ENCODE measurements at places on chromosomes 11 and 22. TPM values are rescaled to one million over a fixed set of nuclear protein-coding genes. Genes with fewer than 3 reads are reported as not detected.

Gene SLC25A18
- total RNA-seq: not detected

Gene NPTXR
- total RNA-seq: 1.6 TPM

Gene SCGB1D2
- not detected for total RNA-seq

Gene PRG3
- 2.6 TPM for total RNA-seq

Gene RAB3IL1
- 9.4 TPM for total RNA-seq

Gene OR8A1
- total RNA-seq: not detected

Gene OR56A1
- total RNA-seq: under 0.01 TPM

Gene SLC22A12
- total RNA-seq: not detected

Gene ALDH3B2
- total RNA-seq: not detected

Gene PRR33
- 1.0 TPM for total RNA-seq

Gene EHF
- not detected for total RNA-seq

Gene DDX6
- 103 TPM for total RNA-seq

Gene ZBTB16
- 6.8 TPM for total RNA-seq

Gene NCR3LG1
- 0.52 TPM for total RNA-seq

Gene TEF
- 12.5 TPM for total RNA-seq

Gene HBB
- 3,814 TPM for total RNA-seq

Gene TIMM10
- 64.2 TPM for total RNA-seq

Gene THRSP
- total RNA-seq: 26.1 TPM

Gene ACAT1
- total RNA-seq: 112 TPM

Gene VSIG10L2
- total RNA-seq: not detected

Gene TTC36
- 1.0 TPM for total RNA-seq

Gene MED17
- 25.1 TPM for total RNA-seq

Gene EMSY
- total RNA-seq: 11.0 TPM

Gene SCN3B
- total RNA-seq: 8.9 TPM

Gene C11orf21
- 1.6 TPM for total RNA-seq

Gene OR10A6
- total RNA-seq: not detected

Gene NLRP6
- total RNA-seq: not detected

Gene P2RX6
- total RNA-seq: 11.0 TPM

Gene AQP11
- 0.52 TPM for total RNA-seq

Gene RGL4
- total RNA-seq: 0.52 TPM

Gene USH1C
- total RNA-seq: not detected

Gene MPPED2
- total RNA-seq: 15.7 TPM

Gene ASRGL1
- 3.7 TPM for total RNA-seq

Gene UPB1
- total RNA-seq: 0.52 TPM

Gene FAM83F
- total RNA-seq: under 0.01 TPM

Gene GNAZ
- total RNA-seq: 2.1 TPM

Gene OR5A1
- total RNA-seq: not detected

Gene CDON
- 28.7 TPM for total RNA-seq

All from skeletal muscle tissue (tissue), 5 donors.